Right ventricle myocardium inferior (tissue), 1 donor: ENCODE measurements at places on chromosomes 1 and 21.
A peak's percentile ranks its signal among the peaks of the same experiment; 100 is the strongest.

DNA sequence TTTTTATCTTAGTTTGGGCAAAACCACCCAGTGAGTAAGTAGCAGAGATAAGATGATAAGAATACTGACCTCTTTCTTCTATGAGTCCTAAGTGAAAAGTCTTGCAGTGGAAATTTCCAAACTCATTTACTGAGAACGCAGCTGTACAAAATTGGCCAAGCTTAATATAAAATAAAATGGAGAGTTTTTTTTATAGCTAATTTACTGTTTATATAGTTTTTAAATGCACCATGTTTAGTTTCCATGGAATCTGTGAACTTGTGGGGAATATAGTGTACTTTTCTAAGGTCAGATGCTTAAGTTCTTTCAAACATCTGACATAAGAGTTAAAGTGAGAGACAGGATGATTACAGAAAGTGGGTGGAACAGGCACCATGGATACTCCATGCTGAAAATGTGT lies 833.5 kb downstream of the ADGRL2 start:
- DNase-seq = no peak

DNA sequence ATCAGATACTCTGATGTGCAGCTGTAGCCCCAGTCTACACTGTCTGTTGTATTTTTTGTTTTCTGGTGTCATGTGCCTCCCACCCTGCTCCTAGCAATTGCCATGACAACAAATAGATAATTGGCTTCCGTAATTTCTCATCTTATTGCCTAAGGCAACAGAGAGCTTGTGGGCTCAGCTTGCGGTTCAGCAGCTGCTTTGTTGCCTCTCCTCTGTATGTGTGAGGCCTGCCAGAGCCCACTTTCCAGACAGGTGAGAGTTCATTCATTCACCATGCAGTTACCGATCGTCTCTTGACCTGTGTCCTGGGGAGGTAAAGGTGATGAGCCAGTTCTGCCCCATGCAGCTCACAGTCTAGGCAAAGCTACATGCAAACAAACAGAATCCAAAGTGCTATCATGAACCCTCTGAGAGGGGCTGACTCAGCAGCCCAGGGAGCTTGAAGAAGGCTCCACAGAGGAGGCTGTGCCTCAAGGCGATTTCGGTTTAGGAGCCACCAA lies 11.9 kb downstream of the LGALS8 start:
- DNase-seq = no peak

DNA sequence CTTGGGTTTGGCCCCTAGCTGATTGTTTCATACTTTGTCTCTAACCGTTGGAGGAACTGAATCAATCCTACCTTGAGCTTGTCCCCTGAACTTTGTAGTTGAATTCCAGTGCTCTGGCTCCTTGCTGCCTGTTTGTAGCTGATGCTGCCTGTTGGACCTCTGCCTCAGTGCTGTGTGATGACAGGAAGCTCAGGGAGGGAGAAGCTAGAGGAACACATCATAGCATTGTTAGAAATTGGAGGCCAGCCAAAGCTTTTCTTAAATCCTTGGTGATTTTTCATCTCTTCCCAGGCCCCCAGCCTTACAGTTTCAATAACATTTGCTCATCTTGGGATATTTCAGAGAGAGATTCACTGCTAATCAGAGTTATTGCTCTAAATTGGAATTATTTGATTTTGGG lies 34.0 kb downstream of the MACF1 start:
- DNase-seq = no peak

- peak; percentile 68 for DNase-seq
Observed at GRCh38 chr1:232110281-232111090, 483.9 kb downstream of the DISC1 start.

DNA sequence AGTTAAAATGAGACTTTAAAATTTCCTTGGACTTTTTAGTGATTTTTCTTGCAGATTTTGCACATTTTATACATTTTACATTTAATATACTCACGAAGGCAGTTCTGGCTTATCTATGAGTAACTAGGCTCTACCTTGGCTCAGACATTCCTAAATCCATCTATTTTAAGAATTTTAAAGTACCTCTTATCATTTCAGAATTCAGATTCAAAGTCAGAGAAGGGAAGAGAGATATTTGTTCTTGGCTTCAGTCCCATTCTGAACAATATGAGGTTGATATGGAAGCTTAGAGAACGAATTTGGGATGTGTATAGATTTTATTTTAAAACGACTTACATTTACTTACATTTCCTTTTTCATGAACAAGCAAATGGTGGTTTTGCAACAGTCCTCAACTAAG lies 230.2 kb downstream of the LMO4 start:
- DNase-seq = no peak

- DNase-seq = no peak
Observed at GRCh38 chr1:44318097-44319088, 36.7 kb downstream of the ERI3 start.

- no peak for DNase-seq
Observed at GRCh38 chr1:227769047-227769935, 34.1 kb downstream of the SNAP47 start.

- no peak for DNase-seq
Observed at GRCh38 chr1:154527192-154527591, 25.0 kb upstream of the SHE start.

DNA sequence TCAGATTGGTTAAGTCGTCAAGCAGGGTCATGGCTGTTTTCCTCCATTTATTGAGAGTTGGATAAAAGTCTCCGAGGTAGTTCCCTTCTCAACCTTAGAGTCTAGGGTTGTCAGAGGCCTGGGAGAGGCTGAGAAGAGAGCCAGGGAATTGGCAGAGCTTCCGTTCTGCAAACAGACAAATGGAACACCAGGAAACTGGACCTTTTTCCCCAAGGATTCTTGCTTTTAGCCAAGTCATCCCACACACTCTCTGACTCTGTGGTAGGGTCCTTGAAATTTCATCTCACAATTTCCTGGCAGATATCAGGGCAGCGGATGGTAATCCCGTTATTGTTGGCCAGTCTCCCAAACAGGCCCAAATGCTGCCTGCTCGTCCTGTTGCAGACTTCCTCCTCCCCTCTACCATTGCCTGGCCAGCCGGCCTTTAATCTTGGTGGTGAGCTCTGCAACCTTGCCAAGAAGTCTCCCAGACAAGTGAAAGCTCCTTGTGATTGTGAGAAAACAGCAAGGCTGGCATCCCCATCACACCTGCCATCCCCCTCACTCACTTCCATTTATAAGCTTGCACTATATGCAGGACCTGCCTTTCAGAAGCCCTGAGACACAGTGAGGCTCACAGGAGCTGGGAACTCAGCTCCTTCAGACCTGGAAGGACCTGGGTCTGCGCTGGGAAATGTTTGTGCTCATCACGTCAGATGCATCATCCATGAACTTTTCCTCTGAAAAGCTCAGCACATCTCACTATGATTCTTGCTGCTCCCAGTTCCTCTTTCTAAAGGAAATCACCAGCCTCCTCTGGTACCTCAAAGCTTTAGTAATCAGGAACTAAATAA lies 13.7 kb upstream of the SRP9 start:
- DNase-seq = no peak

DNA sequence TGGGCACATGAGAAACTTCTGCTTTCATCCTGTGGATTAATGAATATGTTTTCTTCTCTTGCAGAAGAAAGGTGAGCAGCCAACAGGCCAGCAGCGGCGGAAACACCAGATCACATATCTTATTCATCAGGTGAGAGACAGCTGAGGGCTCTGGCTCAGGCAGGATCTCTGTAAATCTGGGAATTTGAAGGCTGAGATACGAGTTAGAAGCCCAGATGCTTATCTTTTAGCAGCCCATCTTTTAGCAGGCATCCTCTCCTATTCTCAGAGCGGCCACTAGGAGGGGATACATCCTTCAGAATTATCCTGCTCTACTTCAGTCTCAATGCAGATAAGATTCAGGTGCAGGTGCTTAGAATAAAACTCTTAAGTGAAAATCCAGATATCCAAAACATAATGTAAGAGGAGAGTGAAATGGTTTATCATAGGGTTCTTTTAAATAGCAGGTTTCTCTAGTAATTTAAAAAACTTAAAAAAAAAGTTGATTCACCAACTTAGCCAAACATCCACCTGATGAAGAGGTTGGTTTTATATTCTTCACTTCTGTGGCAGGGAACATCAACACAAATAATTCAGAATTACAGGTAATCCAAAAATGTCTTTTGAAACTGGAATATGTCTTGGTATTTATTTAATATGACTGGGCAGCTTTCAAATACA lies 19.3 kb downstream of the SH2D2A start:
- DNase-seq = no peak
